ENCODE measurements at places on chromosomes 5 and 9. TPM values are rescaled to one million over a fixed set of nuclear protein-coding genes. Genes with fewer than 3 reads are reported as not detected.

PCDHGB3 gene
- 9.7 TPM for total RNA-seq

BHMT2 gene
- 33.2 TPM for total RNA-seq

RFX3 gene
- 24.7 TPM for total RNA-seq

LRRC26 gene
- not detected for total RNA-seq

SV2C gene
- 4.9 TPM for total RNA-seq

CEL gene
- 2.7 TPM for total RNA-seq

PCDHGA6 gene
- 10.3 TPM for total RNA-seq

PPP1R2B gene
- not detected for total RNA-seq

OR1J2 gene
- not detected for total RNA-seq

RELL2 gene
- total RNA-seq, result 0.85 TPM

MEGF10 gene
- 8.2 TPM for total RNA-seq

GABRA6 gene
- not detected for total RNA-seq

PCDHGC5 gene
- 3.8 TPM for total RNA-seq

SLCO6A1 gene
- not detected for total RNA-seq

EFNA5 gene
- 18.5 TPM for total RNA-seq

INSL6 gene
- not detected for total RNA-seq

PTPA gene
- 78.2 TPM for total RNA-seq

ADAMTS16 gene
- 2.7 TPM for total RNA-seq

TMEM8B gene
- 31.7 TPM for total RNA-seq

IFNE gene
- not detected for total RNA-seq

KIF20A gene
- 0.67 TPM for total RNA-seq

LCN1 gene
- total RNA-seq, result not detected
